ENCODE measurements at places on chromosomes 12 and 14.

- DNase-seq: no peak
These were observed 390.3 kb downstream of the DIO2 start for GRCh38 chr14:79820866-79821535.

- no peak for DNase-seq
These were observed 121.2 kb upstream of the LRIG3 start for GRCh38 chr12:59041241-59042121.

GRCh38 chr12:6295094-6295811 lies 15.2 kb upstream of the PLEKHG6 start:
- no peak for DNase-seq

DNA sequence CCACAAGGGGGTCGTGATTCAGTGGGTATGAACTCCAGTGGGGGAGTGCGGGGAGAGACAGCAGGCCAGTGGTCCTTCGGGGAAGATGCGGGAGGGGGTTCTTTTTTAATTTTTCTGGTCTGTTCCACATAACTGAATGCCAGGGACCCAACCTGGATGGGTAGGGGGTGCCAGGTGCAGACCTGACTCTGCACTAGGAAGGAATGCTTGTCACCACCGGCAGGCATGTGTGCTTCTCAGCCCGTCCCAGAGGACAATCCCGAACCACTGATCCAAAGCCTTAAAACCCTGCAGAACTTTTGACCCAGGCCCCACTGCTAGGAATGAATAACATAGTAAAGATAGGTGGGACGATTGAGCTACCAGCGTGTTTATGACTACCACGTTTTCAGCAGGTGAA lies 72.0 kb downstream of the DIO3 start:
- DNase-seq: no peak

DNA sequence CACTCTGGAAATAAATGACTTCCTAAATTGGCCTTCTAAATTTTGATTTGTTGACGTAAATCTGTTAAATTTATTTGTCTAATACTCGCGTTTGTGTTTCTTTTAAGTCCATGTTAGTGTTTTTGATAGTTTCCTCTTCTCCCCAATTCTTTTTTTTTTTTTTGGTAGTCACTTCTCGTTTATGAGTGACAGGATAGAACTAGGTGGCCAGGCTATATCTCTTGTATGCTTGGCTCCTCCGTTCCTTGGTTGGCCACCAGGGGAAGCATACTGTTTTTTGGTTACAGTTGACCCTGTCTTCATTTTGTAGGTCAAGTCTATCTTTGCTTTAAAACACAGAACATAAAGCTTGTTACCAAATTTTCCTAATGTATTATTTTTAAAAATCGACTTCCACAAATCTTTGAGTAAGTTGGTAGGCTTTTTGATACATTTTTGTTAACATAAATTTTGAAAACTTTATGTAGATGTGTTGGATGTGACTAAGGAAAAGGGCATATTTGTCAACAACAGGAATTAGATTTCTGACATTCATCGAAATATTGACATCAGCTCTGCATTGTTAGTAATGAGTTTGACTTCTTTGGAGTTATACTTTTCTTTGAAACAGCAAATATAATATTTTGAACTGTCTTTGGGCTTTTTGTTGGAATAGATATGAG lies 2.2 kb downstream of the RCOR1 start:
- peak; percentile 61 for DNase-seq

- no peak for DNase-seq
These were observed 20.5 kb downstream of the SOAT2 start for GRCh38 chr12:53123578-53124351.

- DNase-seq: no peak
These were observed 88.3 kb downstream of the NPAS3 start for GRCh38 chr14:33026850-33027430.

GRCh38 chr12:5487948-5488625 lies 56.2 kb downstream of the NTF3 start:
- no peak for DNase-seq

GRCh38 chr12:131454418-131455217 lies 256.3 kb upstream of the SFSWAP start:
- DNase-seq: peak; percentile 27

GRCh38 chr12:11946161-11946560 lies 124.6 kb upstream of the BCL2L14 start:
- DNase-seq: no peak

GRCh38 chr12:60205500-60205899 lies 609.7 kb downstream of the SLC16A7 start:
- DNase-seq: no peak

DNA sequence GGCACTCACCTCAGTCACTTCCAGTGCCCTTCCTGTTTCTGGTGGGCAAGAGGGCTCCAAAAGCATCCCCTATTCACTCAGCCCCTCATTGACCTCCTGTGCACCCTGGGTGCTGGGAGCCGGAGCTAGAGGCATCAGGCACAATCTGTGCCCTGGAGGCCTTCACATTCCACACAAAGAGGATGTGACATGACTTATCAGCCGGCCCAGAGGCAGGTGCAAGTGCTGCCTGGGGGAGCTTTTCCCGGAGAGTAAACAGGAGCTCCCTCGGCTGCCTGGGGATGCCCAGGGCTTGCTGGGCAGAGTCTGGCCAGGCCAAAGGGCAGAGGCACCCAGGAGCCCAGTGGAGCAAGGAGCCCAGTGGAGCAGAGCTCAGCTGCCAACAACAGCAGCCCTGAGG lies 64.5 kb downstream of the BCL11B start:
- DNase-seq: no peak

DNA sequence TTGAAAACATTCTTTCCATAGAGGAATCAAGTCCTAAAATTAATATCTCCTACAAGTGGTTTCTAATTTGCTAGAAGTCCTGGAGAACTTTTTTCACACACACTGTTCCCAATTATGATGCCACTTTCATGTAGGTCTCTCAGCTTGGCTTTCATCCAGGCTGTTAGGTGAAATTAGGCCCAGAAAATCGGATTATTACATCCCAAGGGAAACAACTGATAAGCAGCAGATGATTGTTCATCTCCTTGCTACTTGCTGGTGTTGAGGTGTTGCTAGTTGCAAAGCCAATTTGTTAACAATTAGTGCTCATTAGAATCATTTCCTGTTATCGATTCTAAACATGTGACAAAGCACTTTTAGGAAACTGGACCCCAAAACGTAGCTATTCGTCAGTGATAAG lies 248.0 kb downstream of the PDZRN4 start:
- DNase-seq: no peak

- no peak for DNase-seq
These were observed 17.5 kb upstream of the BICD1 start for GRCh38 chr12:32089156-32089555.

DNA sequence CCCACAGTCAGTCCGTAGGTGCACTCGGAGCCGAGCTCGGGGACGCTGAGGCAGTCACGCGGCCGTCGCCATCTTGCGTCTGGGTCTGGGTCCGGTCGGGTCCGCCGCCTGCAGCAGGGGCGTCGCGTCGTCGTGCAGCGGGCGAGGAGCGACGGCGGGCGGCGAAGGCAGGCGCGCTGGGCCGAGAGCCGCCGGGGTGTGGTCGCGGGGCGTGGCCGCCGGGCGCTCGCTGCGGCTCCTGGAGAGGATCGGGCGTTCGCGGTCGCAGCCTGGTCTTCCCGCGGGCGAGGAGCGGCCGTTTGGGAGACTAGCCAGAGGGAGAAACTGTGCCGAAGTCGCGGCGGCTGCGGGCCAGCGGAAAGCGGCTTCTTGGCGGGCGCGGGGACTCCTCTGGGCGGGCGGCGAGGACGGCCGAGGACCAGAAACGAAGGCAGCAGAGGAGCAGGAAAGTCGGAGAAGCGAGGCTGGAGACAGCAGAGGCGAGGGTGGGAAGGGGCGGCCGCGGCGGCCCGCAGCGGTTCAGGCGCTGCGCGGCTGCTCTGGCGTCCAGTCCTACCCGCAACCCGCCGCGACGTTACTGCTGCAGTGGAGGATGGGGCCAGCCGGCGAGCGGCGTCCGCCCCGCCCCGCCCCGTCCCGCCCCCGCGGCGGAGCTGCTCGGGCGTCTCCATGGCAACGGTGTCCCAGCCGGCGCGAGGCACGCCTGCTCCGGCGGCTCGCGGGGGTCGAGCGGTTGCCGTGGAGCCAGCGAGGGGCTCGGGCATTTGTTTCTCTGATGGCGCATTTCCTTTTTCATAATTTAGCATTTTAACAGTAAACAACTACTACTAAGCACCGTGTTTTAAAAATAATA lies at the start of gene PNMA1:
PNMA1 (minus strand) TSS at position 582 of the 853 bp plus-strand sequence. CDS start 745 bp downstream, outside the sequence.
- DNase-seq: peak; percentile 87

DNA sequence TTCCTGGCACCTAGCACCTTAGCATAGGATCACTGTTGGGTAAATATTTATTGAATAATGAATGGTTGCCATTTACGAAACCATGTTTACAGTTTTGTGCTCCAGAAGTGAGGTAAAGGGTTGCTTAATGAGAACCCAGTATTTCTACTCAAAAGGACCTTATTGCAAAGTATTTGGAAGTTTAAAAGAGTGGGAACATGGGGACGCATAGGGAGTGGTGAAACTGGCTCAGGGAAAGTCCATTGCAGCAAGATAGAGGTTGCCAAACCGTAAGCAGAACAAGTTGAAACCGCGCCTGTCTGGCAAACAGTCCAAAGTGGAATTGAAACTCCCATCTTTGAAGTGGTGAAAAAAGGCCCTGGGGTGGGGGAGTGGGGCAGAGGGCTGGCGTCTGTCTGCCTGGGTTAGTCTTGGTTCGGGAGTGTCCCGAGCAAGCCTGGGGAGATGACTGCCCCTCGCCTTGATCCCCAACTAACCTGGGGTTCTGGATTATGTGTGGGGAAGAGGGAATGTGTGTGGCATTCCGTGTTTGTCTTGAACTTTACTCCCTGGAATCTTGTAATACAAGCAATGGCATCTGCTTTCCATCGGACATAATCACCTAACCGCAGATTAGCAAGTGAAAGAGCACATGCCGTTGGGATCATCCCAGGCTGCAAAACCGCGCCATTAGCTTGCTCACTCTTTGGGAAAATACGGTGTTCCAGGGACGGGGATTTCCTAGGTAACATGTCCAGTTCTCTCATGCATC lies 7.2 kb downstream of the ALDH2 start:
- DNase-seq: no peak

- peak; percentile 62 for DNase-seq
These were observed at the start of gene POLE2 for GRCh38 chr14:49687942-49688700. Gene POLE2 (minus strand): TSS chr14:49688214. CDS start chr14:49688203, 11 bp downstream.

DNA sequence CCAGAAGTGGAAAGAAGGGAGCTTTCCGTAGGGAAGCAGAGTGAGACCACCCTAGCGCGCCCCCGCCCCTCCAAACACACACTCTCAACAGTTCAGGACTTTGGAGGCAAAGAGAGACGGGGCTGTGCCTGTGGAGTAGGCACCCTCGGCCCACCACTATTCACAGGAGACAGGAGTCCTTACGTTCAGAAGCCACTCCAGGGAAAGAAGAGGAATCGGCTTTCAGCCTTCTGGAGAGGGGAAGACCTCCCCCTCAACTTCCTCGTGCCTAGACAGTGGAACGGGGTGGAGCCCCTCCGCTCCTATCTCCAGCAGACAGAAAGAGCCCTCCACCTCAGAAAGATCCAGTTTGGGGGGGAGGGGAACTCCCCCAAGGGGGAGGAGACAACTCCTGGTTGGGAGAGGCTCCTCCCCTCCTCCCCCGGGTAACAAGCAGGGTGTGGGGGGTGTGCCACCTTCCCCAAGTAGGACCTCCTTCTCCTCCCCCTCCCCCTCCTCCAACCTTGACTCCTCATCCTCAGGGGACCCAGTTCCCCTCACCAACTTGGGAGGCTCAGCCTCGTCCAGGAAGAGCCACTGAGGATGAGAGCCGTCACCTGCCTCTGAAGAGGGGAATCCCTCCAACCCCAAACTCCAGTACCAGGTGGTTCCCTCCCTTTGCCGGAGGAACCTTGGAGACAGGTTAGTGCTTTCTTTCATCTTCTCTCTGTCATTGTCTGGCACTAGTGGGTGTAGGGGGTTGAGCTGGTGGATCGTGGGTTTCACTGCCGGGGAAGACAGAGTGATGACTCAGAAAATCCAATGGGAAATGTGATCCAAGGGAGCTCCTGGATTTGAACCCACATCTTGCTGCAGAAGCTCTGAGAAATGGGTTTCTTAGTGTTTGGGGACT lies 883 bp downstream of the FOXJ2 start:
- DNase-seq: peak; percentile 34
